ENCODE measurements at places on chromosomes 3 and 15.
A peak's percentile ranks its signal among the peaks of the same experiment; 100 is the strongest.

DNA sequence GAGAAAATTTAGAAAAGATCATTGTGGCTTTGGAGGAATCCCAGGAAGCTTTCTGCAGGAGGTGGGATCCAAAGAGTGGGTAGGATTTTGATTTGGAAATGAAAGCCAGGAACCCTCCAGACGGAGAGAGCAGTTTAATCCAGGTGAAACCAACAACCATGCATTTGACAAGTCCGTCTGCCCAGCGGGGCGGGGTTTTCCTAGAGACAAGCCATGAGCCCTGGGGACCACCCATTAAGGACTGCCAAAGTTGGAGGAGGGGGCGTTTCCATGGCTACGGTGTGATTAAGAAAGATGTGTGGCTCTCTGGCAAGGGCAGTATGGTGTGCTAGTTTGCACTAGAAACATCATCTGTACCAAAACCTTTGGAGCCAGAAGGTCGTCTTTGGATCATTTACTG lies 53.4 kb downstream of the SRGAP3 start:
- ATAC-seq = no peak

GRCh38 chr3:26312816-26313215 lies 309.8 kb upstream of the LRRC3B start:
- ATAC-seq = no peak

GRCh38 chr3:101725194-101725889 lies 928 bp downstream of the CEP97 start:
- peak; percentile 22 for ATAC-seq

DNA sequence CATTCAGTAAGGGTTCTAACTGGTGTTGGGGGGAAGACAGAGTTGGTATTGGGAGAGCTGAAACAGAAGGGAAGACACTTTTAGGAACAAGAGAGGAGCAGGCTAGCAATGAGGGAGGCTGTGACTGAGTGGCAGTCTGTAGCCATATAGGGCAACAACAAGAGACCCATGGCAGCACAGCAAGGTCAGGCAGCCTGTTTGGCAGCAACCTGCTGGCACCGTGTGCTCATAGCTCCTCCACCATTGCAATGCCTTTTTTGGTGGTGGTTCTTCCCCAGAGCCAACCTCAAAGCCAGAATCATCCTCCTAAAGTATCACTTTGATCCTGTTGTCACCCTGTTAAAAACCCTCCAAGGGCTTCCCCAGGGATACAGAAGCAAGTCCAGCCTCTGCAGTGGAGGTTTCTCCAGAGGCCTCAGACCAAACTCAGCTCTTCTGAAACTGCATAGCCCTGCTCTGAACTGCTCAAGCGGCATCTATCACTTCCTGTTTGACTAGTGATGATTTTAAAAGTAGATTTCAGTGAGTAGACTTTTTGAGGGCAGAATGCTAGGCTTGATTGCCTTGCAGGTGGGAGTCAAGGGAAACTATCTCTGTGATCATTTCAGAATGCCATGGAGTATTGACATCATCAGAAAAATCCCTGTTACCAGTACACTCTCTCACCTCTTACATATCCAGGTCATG lies 176.9 kb downstream of the STAC start:
- no peak for ATAC-seq

DNA sequence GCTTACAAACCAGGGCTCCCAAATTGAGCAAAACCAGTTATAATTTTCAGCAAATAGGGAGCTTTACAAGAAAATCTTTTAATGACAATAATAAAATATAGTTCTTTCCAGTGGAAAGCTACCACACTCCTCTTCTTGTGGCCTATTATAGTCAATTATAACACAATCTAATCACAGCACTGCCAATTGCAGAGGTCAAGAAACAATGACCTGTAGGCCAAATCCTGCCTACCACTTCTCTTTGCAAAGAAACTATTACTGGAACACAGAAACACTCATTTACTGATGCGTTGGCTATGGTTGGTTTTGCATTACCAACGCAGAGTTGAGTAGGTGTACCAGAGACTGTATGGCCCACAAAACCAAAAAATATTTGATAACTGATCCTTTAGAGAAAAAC lies 110.5 kb downstream of the WDR72 start:
- ATAC-seq = no peak

GRCh38 chr3:182967218-182968204 lies 12.8 kb downstream of the DCUN1D1 start:
- no peak for ATAC-seq

All from esophagus mucosa (tissue), 1 donor.